ENCODE measurements at places on chromosomes 2 and 18. TPM values are rescaled to one million over a fixed set of nuclear protein-coding genes. Genes with fewer than 3 reads are reported as not detected.

CKAP2L gene
- polyA plus RNA-seq, result 1.3 TPM

IL36G gene
- polyA plus RNA-seq, result not detected

MROH2A gene
- not detected for polyA plus RNA-seq

REG3A gene
- not detected for polyA plus RNA-seq

MTCL1 gene
- 6.5 TPM for polyA plus RNA-seq

TLX2 gene
- not detected for polyA plus RNA-seq

FHOD3 gene
- 5.5 TPM for polyA plus RNA-seq

ADAM23 gene
- 18.8 TPM for polyA plus RNA-seq

DUSP19 gene
- polyA plus RNA-seq, result 1.4 TPM

ALLC gene
- polyA plus RNA-seq, result 1.2 TPM

SPHKAP gene
- polyA plus RNA-seq, result 26.4 TPM

GALNT14 gene
- polyA plus RNA-seq, result 0.28 TPM

SH3BP4 gene
- polyA plus RNA-seq, result 29.3 TPM

PLCD4 gene
- polyA plus RNA-seq, result 0.21 TPM

DAW1 gene
- 0.17 TPM for polyA plus RNA-seq

ADRA2B gene
- polyA plus RNA-seq, result 1.8 TPM

FKBP7 gene
- polyA plus RNA-seq, result 79.2 TPM

PCARE gene
- 0.30 TPM for polyA plus RNA-seq

NCOA1 gene
- 20.2 TPM for polyA plus RNA-seq

IFIH1 gene
- polyA plus RNA-seq, result 19.7 TPM

ABHD1 gene
- 1.6 TPM for polyA plus RNA-seq

SAG gene
- not detected for polyA plus RNA-seq

PPP1R1C gene
- polyA plus RNA-seq, result 0.10 TPM

ANKRD23 gene
- 6.4 TPM for polyA plus RNA-seq

PSMA8 gene
- not detected for polyA plus RNA-seq

STAT1 gene
- polyA plus RNA-seq, result 89.2 TPM

PDE1A gene
- 4.4 TPM for polyA plus RNA-seq

PTPN4 gene
- polyA plus RNA-seq, result 3.4 TPM

SMC6 gene
- polyA plus RNA-seq, result 12.3 TPM

TANK gene
- 31.4 TPM for polyA plus RNA-seq

MGAT4A gene
- 3.9 TPM for polyA plus RNA-seq
